ENCODE measurements at places on chromosomes 12 and 14.

- DNase-seq = no peak
These were observed 38.5 kb downstream of the CATSPERB start for GRCh38 chr14:91693346-91693745.

GRCh38 chr12:107545737-107546353 lies 139.8 kb upstream of the PWP1 start:
- DNase-seq = no peak

DNA sequence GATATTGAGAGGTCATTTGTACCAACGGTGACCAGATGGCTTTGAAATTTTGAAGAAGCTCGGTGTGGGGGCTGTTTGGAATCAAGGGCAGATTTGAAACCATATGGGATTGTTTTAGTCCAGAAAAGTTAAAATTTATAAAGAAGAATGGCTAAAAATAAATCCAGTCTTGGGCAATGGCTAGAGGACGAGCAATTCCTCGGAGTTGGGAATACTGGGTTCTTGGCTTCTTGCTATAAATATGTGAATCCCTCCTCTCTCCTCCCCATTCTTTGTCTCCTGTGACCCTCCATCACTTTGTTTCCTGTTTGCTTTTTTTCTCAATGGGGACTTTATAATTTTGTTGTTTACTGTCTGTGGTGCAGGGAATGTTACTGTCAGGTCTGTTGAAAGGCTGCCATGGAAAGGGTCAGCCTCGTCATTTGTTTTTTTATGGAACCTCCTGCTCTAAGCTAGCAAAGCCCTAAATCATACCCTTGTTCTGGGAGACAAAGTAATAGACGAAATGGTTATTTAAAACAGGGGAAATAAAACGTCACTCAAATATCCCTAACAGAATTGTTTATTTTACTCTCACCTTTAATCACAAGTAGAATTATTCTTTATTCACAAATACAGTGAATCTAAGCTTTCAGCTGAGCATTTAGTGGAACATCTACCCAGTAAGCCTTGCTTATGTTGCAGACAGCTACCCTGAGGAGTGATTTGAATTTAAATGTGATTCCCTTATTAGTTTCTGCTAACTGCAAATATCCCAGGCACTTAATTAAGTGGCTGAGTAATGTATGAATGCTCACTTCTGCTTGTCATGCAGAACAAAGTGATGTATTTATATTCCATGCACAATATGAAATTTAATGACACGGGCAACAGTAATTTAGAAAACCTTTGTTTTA lies 273.1 kb upstream of the NOVA1 start:
- no peak for DNase-seq

DNA sequence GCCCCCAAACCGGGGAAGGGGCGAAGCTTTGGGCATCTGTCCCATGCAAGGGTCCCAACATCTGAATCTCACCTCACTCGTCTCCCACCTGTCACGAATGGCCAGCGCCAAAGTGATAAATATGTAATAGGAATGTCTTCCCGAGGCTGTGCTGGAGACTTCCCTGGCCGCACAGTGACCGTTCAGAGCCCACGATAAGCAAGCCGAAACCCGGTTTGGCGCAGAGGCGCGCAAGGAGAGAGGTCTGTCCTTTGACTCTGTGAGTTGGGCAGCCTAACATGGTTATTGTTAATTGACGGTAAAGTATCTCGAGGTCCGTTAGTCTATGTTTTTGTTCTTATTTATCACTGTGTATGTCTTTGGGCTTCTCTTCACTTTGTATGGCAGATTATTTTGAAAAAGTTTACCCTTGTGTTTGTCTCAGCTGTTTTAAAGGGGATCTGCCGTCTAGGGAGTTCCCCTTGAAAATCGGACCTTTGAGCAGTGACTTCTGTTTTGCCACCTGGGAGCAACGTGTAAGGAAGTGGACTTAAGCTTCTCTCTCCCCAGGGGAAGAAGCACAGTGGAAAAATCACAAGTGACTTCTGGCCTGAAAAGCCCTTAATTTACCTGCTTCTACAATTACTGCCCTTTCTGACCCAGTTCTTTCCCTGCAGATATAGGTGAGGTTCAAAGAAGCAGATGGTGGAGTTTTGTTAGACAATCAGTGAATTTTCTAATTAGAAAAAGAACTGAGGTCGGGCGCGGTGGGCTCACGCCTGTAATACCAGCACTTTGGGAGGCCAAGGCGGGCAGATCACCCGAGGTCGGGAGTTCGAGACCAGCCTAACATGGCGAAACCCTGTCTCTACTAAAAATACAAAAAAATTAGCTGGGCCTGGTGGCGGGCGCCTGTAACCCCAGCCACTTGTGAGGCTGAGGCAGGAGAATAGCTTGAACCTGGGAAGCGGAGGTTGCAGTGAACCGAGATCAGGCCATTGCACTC lies 1.1 kb upstream of the TM9SF1 start:
- no peak for DNase-seq

DNA sequence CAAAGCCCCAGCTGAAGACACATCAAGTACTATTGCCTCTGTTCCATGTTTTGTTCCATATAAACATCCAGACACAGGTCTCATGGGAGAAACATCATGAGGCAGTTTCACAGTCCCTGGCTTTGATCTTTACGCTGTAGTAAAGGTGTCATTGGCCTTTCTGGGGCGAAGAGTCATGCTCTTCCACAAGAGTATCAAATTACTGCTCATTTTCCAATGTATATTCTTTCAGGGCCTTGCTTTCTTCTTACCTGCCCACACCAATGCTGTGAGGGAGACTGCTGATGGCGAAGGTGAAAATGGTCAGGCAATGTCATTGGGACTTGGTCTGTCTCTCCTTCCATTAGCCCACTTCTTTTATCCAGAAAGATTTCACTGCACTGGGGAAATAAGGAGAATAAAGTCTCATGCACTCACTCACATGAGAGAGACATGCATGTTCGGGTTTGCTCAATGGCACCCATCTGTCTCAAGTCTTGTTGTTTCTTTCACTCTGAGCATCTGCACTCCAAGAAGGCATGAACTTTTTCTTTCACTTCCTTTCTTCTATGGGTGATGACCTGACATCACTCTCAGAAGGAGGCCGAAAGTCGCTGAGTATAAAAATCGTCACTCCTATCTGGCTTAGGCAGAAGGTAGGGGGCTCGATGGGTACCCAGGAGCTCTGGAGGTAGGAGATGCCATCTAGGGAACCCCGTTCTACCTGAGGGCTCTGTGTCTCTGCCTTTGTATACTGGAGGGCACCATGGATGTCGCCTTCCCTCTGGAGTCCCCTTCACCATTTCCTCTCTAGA lies 1.3 kb upstream of the JDP2 start:
- DNase-seq = no peak

- DNase-seq = peak; percentile 52
These were observed 146.6 kb downstream of the STXBP6 start for GRCh38 chr14:24903337-24903736.

DNA sequence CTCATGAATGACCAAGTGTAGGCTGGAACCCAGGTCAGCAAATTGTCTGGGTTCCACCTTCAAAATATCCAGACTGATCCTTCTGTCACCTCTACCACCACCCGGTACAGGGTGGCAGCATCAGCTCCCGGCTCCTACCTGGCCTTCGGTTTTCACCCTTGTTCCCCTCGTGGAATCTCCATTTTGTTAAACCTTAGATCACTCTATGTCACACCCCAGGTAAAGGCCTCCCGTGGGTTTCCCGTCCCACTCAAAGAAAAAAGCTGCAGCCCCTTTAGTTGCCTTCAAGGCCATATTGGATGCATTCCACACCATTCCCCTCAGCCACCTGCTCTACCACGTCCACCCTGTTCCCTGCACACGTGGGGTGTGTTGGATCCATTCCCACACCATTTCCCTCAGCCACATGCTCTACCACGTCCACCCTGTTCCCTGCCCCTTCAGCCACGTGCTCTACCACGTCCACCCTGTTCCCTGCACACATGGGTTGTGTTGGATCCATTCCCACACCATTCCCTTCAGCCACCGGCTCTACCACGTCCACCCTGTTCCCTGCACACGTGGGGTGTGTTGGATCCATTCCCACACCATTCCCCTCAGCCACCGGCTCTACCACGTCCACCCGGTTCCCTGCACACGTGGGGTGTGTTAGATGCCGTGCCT lies 23.8 kb downstream of the SLC6A13 start:
- no peak for DNase-seq

GRCh38 chr12:63362791-63363190 lies 211.8 kb upstream of the AVPR1A start:
- no peak for DNase-seq

GRCh38 chr14:32846821-32847365 lies 91.8 kb upstream of the NPAS3 start:
- no peak for DNase-seq

DNA sequence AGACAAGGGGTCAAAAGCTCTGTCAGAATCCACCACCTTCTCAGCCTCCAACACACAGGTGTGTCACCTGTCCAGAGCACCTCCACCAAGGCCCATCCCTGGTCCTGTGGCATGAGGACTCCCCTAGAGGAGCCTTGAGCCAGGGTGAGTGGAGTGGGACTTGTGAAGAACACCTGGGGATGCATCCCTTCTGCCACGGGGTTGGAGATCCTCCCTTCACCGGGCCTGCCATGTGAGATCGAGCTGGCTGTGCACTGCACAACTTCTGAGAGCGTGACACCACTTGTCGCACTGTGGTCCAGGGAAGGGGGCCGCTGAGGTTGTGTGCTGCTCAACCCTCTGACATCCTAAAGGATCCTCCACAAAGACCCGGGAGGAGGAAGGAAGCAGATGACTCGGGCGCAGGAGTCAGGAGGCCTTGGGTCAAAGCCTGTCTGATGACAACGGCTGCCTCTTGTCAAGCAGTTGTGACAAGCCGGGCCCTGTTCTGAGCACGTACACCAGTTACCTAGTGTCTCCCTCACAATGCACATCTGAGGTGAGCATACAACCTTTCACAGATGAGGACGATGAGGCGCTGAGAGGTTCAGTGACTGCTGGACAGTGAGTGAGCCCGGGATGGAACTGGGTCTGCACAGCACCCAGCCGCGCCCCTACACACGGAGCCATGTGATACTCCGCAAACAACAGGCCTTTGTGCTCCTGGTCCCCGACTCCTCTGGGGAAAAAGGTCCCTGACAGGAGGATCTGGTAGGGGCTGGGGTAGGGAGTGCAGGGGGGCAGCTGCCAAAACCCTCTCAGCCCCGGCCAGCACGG lies 35.6 kb downstream of the CHGA start:
- no peak for DNase-seq

- DNase-seq = peak; percentile 7
These were observed 3.6 kb upstream of the VRK1 start for GRCh38 chr14:96793547-96793946.

- DNase-seq = no peak
These were observed 241.3 kb upstream of the GRIP1 start for GRCh38 chr12:66920205-66920604.

DNA sequence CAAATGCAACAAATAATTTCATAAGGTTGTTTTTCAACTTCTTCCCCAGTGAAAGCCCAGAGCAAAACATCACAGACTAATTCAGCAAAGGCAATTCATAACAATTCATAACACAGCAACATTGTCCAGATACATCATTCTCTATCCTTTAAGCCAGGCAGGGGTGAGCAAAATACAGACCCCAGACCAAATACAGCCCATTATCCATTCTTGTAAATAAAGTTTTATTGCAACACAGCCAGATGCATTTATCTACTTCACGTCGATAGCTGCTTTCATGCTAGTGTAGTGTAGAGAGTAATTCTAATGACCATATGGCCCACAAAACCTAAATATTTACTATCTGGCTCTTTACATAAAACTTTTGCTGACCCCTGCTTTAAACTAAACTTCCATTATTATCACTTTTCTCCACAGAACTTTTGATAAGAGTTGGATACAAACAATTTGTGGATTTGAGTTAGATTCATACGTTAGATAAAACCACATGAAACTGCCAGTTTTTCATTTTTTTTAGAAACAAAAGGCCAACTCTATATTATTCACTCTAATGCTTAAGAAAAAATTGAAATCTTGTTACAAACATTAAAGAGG lies 174.4 kb downstream of the DUSP6 start:
- no peak for DNase-seq
